ENCODE measurements at places on chromosomes 13 and 19. TPM values are rescaled to one million over a fixed set of nuclear protein-coding genes. Genes with fewer than 3 reads are reported as not detected.

The PLK5 gene
- 1.1 TPM for total RNA-seq

DNA sequence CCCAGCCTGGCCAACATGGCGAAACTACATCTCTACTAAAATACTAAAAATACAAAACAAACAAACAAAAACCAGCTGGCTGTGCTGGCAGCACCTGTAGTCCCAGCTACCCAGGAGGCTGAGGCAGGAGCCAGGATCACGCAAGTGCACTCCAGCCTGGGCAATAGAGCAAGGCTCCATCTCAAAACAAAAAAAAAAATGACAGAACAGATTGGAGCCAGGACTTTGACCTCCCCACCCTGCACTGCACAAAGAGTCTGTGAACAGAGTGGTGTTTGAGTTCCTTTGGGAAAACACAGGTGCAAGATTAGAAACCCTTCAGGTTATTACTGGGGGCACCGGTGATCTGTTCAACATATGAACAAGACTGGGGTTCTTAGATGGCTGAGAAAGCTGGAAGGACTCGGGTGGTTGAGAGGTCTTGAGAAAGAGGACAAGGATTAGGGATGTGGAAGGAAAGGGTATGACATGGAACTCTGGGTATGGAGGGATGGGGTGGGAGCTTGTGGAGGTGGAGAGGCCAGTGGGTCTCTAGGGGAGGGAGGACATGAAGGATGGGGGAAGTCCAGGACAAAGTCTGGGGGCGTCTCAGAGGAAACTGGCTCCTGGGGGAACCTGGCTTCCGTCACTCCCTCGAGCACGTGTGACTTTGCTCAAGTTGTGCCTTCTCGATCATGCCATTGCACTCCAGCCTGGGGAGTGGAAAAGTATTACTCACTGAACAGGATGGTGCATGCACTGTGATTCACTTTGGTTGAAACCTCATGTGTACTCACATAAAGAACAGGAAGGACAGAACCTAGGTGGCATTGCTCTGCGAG, 25.9 kb downstream of the RCN3 start:
- H3K4me1 ChIP-seq: peaks cover 2% of the 10 kb centered on the region
- DNase-seq: no peak
- H3K27me3 ChIP-seq: no peaks in the 10 kb centered on the region
- H3K4me3 ChIP-seq: no peak overlapping the region

GRCh38 chr19:23505738-23506137, 110.5 kb upstream of the ZNF91 start:
- H3K36me3 ChIP-seq: no peaks in the 10 kb centered on the region

The NBEA gene
- 16.9 TPM for total RNA-seq

DNA sequence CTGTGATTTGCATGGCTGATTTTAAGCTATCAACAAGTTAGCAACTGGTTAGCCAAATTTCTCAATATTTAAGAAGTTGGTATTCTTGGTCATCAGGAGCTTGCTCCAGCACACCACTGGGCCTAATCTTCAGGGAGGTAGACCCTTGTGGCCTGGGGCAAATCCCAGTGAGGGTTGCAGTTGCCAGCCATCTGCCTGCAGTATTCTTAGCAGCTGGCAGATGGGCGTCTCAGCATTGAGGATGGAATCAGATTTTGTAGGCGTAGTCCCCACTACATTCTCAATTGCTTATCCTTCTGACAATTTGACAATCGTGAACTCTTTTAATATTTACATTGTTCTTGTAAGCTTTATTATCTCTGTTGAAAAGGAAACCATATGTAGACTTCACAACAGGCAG, 1266.2 kb downstream of the SLITRK5 start:
- no peak for DNase-seq
- no peak overlapping the region for H3K27ac ChIP-seq
- no peak overlapping the region for H3K4me3 ChIP-seq
- H3K36me3 ChIP-seq: no peaks in the 10 kb centered on the region
- H3K4me1 ChIP-seq: no peaks in the 10 kb centered on the region

- DNase-seq: no peak
- no peaks in the 10 kb centered on the region for H3K36me3 ChIP-seq
- H3K4me3 ChIP-seq: no peak overlapping the region
- peaks cover 9% of the 10 kb centered on the region for H3K4me1 ChIP-seq
- H3K27me3 ChIP-seq: no peaks in the 10 kb centered on the region
- H3K27ac ChIP-seq: no peak overlapping the region
These were observed 3.8 kb upstream of the UQCR11 start for GRCh38 chr19:1609103-1609396.

GRCh38 chr19:13119627-13120026, 1.6 kb downstream of the NACC1 start:
- no peaks in the 10 kb centered on the region for H3K27me3 ChIP-seq
- H3K27ac ChIP-seq: no peak overlapping the region
- H3K36me3 ChIP-seq: no peaks in the 10 kb centered on the region
- no peak for DNase-seq

- H3K27me3 ChIP-seq: no peaks in the 10 kb centered on the region
- no peak overlapping the region for H3K4me3 ChIP-seq
- no peak for DNase-seq
- H3K4me1 ChIP-seq: no peaks in the 10 kb centered on the region
These were observed 224.7 kb downstream of the ZNF536 start for GRCh38 chr19:30596813-30597399.

GRCh38 chr13:88919970-88920628, 1248.9 kb downstream of the SLITRK5 start:
- no peak overlapping the region for H3K4me3 ChIP-seq
- H3K27me3 ChIP-seq: no peaks in the 10 kb centered on the region
- H3K4me1 ChIP-seq: no peaks in the 10 kb centered on the region
- no peak overlapping the region for H3K27ac ChIP-seq

GRCh38 chr13:46170687-46171086, 11.3 kb downstream of the LCP1 start:
- no peak for DNase-seq
- no peak overlapping the region for H3K4me3 ChIP-seq
- H3K36me3 ChIP-seq: no peaks in the 10 kb centered on the region

DNA sequence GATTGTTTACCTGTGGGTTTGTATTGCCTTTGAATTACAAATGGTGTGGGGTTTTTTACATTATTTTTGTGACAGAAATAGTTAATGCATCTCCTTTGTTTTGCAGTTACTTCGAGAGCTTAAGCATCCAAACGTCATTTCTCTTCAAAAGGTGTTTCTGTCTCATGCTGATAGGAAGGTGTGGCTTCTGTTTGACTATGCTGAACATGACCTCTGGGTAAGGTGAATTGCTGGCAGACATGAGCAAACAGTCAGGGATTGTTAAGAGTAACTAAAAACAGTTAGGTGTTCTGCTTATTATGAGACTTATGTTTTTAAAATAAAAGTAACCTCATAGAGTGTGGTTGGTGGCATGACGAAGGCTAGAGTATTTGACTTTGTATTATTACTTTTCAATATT, 95.0 kb downstream of the CDK8 start:
- no peaks in the 10 kb centered on the region for H3K36me3 ChIP-seq
- H3K4me1 ChIP-seq: no peaks in the 10 kb centered on the region
- no peaks in the 10 kb centered on the region for H3K27me3 ChIP-seq
- H3K4me3 ChIP-seq: no peak overlapping the region
- no peak overlapping the region for H3K27ac ChIP-seq

- H3K4me1 ChIP-seq: peaks cover 6% of the 10 kb centered on the region
- H3K27ac ChIP-seq: no peak overlapping the region
- DNase-seq: no peak
- no peak overlapping the region for H3K4me3 ChIP-seq
- H3K27me3 ChIP-seq: no peaks in the 10 kb centered on the region
These were observed 368.2 kb upstream of the TSHZ3 start for GRCh38 chr19:31717269-31717923.

GRCh38 chr19:41753936-41754529, 1.3 kb upstream of the CEACAM6 start:
- H3K4me3 ChIP-seq: no peak overlapping the region
- no peaks in the 10 kb centered on the region for H3K4me1 ChIP-seq
- H3K27me3 ChIP-seq: no peaks in the 10 kb centered on the region
- no peaks in the 10 kb centered on the region for H3K36me3 ChIP-seq
- DNase-seq: no peak

The ZNF681 gene
- total RNA-seq: 2.0 TPM

The IGFLR1 gene
- 12.8 TPM for total RNA-seq

- no peak for DNase-seq
- H3K27ac ChIP-seq: no peak overlapping the region
- no peaks in the 10 kb centered on the region for H3K27me3 ChIP-seq
- no peaks in the 10 kb centered on the region for H3K4me1 ChIP-seq
These were observed 34.3 kb upstream of the TPM4 start for GRCh38 chr19:16041991-16042386.

The ZNF177 gene
- total RNA-seq: 7.1 TPM

DNA sequence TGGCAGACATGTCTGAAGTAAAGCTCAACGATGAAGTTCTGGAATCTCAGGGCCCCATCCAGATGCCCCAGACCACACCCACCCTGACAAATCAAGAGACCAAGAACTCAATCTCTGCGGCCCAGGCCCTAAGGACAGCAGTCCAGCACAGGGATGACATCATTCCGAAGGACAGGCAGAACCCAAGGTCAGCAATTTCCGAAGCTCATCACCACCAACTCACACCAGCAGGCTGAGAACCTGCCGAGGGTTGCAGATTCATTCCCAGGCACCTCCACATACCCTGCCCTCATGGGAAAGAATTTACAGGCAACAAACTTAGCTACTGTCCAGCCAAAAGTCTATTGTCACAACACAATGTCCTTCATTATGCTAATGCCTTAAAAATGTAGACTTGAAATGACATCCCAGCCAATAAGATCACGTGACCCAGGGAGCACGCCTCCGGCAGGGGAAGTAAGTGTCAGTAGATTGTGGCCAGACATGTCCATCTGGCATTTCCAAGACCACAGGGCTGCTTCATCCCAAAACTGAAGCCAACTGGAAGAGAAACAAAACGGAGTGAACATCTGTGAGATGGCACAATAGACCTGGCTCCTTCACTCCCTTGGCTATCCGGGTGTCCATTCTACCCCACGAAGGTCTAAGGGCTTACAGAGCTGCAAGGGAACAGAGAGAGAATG, 98.8 kb downstream of the CRYL1 start:
- H3K27ac ChIP-seq: no peak overlapping the region
- no peaks in the 10 kb centered on the region for H3K36me3 ChIP-seq
- DNase-seq: no peak

GRCh38 chr13:46951516-46951915, 54.7 kb upstream of the HTR2A start:
- no peaks in the 10 kb centered on the region for H3K27me3 ChIP-seq
- H3K36me3 ChIP-seq: no peaks in the 10 kb centered on the region
- no peak for DNase-seq

The DNAJC15 gene
- total RNA-seq: 0.23 TPM

The SHD gene
- not detected for total RNA-seq

DNA sequence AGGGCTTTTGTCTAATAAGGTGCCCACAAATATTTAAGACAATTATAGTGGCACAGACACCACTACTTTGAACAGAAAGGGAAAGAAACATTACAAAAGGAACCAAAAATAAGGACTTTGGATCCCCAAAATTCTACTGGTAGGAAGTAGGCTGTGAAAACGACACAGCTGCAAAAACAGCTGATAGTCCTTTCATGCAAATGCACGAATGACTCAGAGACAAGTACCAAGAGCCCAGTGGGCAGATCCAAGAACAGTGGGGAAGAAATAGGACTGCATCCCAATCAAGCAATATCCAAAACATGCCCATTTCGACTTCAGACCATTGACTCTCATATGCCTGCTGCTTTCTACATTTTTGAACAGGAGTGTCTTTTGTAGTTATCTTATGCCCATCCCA, 269.4 kb upstream of the NBEA start:
- no peaks in the 10 kb centered on the region for H3K27me3 ChIP-seq
- no peaks in the 10 kb centered on the region for H3K4me1 ChIP-seq

GRCh38 chr13:19062801-19063200, 118.8 kb downstream of the TUBA3C start:
- no peak for DNase-seq
- no peaks in the 10 kb centered on the region for H3K27me3 ChIP-seq
- no peaks in the 10 kb centered on the region for H3K4me1 ChIP-seq
- no peak overlapping the region for H3K4me3 ChIP-seq
- H3K27ac ChIP-seq: no peak overlapping the region
- no peaks in the 10 kb centered on the region for H3K36me3 ChIP-seq

DNA sequence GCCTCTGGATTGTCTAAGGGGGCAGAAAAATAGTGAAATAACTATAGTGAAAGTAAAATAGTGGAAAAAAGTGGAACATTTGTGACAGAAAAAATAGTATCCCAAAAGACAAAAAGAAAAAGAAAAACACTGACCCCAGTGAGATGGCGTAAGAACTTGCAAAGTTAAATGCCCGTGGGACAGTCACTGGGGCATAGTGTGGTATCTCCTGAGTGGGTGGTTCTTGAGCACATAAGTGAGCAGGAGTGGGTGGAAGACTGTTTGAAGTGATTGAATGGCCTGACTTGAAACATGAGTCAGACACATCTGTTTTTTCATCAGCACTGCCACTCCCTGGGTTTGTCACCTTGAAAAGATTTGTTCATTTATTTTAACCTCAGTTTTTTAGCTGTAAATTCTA, 2.5 kb downstream of the ZNF430 start:
- H3K4me1 ChIP-seq: peaks cover 5% of the 10 kb centered on the region
- H3K36me3 ChIP-seq: no peaks in the 10 kb centered on the region
- no peak for DNase-seq
- no peak overlapping the region for H3K27ac ChIP-seq

The KL gene
- total RNA-seq: 0.40 TPM

- H3K4me3 ChIP-seq: no peak overlapping the region
- H3K4me1 ChIP-seq: no peaks in the 10 kb centered on the region
- DNase-seq: no peak
- H3K27ac ChIP-seq: no peak overlapping the region
- H3K27me3 ChIP-seq: no peaks in the 10 kb centered on the region
These were observed 46.6 kb upstream of the TSC22D1 start for GRCh38 chr13:44622708-44623107.

GRCh38 chr19:47096100-47096704, 17.4 kb downstream of the ZC3H4 start:
- no peak for DNase-seq
- H3K4me3 ChIP-seq: no peak overlapping the region
- no peaks in the 10 kb centered on the region for H3K36me3 ChIP-seq
- no peak overlapping the region for H3K27ac ChIP-seq
- peaks cover 15% of the 10 kb centered on the region for H3K4me1 ChIP-seq

DNA sequence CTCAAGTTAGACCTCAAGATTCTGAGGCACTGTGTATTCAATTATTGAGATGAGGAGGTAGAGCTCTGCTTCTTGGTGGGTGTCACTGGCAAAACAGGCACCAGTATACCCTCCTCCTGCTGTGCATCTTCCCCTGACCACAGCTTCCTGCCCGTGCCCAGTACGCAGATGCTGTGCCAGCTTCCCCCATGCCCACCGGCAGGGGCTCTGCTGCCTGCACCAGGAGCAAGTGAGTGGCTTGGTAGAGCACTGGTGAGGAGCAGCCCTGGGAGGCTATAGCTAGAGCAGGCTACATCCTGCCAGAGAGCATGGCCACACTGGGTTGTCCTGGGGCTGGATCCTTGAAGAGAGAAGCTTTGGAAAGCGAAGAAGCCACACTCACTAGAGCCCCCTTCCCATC, 21.0 kb upstream of the RNF17 start:
- H3K4me1 ChIP-seq: no peaks in the 10 kb centered on the region
- no peaks in the 10 kb centered on the region for H3K36me3 ChIP-seq
- H3K27me3 ChIP-seq: no peaks in the 10 kb centered on the region

GRCh38 chr13:73065036-73065435, 6.2 kb downstream of the KLF5 start:
- no peak overlapping the region for H3K27ac ChIP-seq
- H3K27me3 ChIP-seq: no peaks in the 10 kb centered on the region
- DNase-seq: no peak
- H3K4me3 ChIP-seq: no peak overlapping the region
- no peaks in the 10 kb centered on the region for H3K36me3 ChIP-seq
- no peaks in the 10 kb centered on the region for H3K4me1 ChIP-seq

GRCh38 chr19:405121-405965, 3.6 kb downstream of the C2CD4C start:
- no peak overlapping the region for H3K4me3 ChIP-seq
- no peak overlapping the region for H3K27ac ChIP-seq
- H3K4me1 ChIP-seq: peaks cover 3% of the 10 kb centered on the region
- DNase-seq: no peak
- no peaks in the 10 kb centered on the region for H3K27me3 ChIP-seq
- no peaks in the 10 kb centered on the region for H3K36me3 ChIP-seq

The CNN1 gene
- total RNA-seq: 485 TPM
